Adrenal gland (tissue), 19 donors: ENCODE measurements at places on chromosomes 4 and X. TPM values are rescaled to one million over a fixed set of nuclear protein-coding genes. Genes with fewer than 3 reads are reported as not detected.

Gene PAGE2
- polyA plus RNA-seq, result not detected

Gene USP17L11
- not detected for polyA plus RNA-seq

Gene ZCCHC18
- 0.93 TPM for polyA plus RNA-seq

Gene GASK1B
- polyA plus RNA-seq, result 38.1 TPM

Gene CLTRN
- polyA plus RNA-seq, result 1.3 TPM

Gene TMEM35A
- 1.0 TPM for polyA plus RNA-seq

Gene ASB12
- polyA plus RNA-seq, result 0.46 TPM

Gene SYNPO2
- polyA plus RNA-seq, result 15.0 TPM

Gene SSX4B
- polyA plus RNA-seq, result not detected

Gene LIMCH1
- polyA plus RNA-seq, result 28.2 TPM

Gene RS1
- polyA plus RNA-seq, result not detected

Gene NAP1L3
- polyA plus RNA-seq, result 15.4 TPM

Gene SUPT20HL2
- polyA plus RNA-seq, result not detected

Gene LRRC66
- 0.54 TPM for polyA plus RNA-seq

Gene SORBS2
- polyA plus RNA-seq, result 186 TPM

Gene RASGEF1B
- 5.6 TPM for polyA plus RNA-seq

Gene PHOX2B
- 6.8 TPM for polyA plus RNA-seq

Gene CENPVL1
- polyA plus RNA-seq, result not detected

Gene PNMA6A
- 2.3 TPM for polyA plus RNA-seq

Gene MAGEA12
- not detected for polyA plus RNA-seq

Gene ZXDA
- polyA plus RNA-seq, result 0.72 TPM

Gene TCEAL7
- 24.0 TPM for polyA plus RNA-seq

Gene DGAT2L6
- not detected for polyA plus RNA-seq

Gene FGF13
- polyA plus RNA-seq, result 0.48 TPM

Gene C4orf36
- not detected for polyA plus RNA-seq

Gene GLRB
- polyA plus RNA-seq, result 1.9 TPM

Gene GEMIN8
- 15.1 TPM for polyA plus RNA-seq

Gene AR
- polyA plus RNA-seq, result 0.64 TPM

Gene FMR1NB
- not detected for polyA plus RNA-seq

Gene SMIM31
- polyA plus RNA-seq, result not detected

Gene TCEAL6
- polyA plus RNA-seq, result 1.7 TPM

Gene CT45A5
- polyA plus RNA-seq, result not detected

Gene ANKRD50
- polyA plus RNA-seq, result 7.5 TPM

Gene KIF4A
- polyA plus RNA-seq, result 0.10 TPM

Gene GPRASP3
- 0.77 TPM for polyA plus RNA-seq

Gene IGSF1
- 19.8 TPM for polyA plus RNA-seq

Gene MRPL1
- polyA plus RNA-seq, result 42.4 TPM

Gene OGT
- polyA plus RNA-seq, result 77.0 TPM

Gene SOX3
- not detected for polyA plus RNA-seq

Gene ANOS1
- 2.5 TPM for polyA plus RNA-seq

Gene GAGE12E
- polyA plus RNA-seq, result not detected

Gene GPM6B
- 4.2 TPM for polyA plus RNA-seq

Gene UGT2B7
- polyA plus RNA-seq, result not detected

Gene LDOC1
- polyA plus RNA-seq, result 65.9 TPM

Gene H2BW1
- not detected for polyA plus RNA-seq

Gene REELD1
- 0.80 TPM for polyA plus RNA-seq

Gene CXCL8
- polyA plus RNA-seq, result 1.9 TPM

Gene LANCL3
- 0.08 TPM for polyA plus RNA-seq

Gene GATA1
- not detected for polyA plus RNA-seq

Gene IQCM
- not detected for polyA plus RNA-seq

Gene LYAR
- polyA plus RNA-seq, result 30.1 TPM

Gene RAB9B
- 1.1 TPM for polyA plus RNA-seq

Gene UCP1
- polyA plus RNA-seq, result 0.16 TPM

Gene MAD2L1
- 1.4 TPM for polyA plus RNA-seq
